ENCODE measurements at places on chromosomes 11 and 22.
A peak's percentile ranks its signal among the peaks of the same experiment; 100 is the strongest.

DNA sequence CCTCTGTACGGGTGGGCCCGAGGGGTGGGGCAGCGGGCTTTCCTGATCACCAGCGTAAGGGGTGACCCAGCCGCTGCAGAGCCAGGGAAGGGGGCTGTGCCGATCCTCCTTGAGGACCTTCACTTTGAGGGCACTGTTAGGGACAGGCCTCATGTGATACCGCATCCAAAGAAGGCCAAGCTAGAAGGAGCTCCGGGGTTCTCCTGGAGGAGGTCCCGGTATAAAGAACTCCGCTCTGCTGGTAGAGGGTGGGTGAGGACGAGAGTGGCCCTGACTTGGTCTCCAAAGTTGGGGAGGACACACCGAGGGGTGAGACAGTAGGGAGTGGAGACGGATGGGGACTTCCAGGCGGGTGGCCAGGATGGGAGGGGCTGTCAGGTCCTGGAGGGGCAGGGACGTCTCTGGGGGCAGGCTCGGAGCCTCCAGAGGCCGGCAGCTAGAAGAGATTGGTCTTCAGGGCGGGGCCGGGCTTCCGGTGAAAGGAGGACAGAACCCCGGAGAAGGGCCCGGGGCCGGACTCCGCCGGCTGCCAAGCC is 4.6 kb downstream of the PHOX2A start:
- DNase-seq, result peak; percentile 45

DNA sequence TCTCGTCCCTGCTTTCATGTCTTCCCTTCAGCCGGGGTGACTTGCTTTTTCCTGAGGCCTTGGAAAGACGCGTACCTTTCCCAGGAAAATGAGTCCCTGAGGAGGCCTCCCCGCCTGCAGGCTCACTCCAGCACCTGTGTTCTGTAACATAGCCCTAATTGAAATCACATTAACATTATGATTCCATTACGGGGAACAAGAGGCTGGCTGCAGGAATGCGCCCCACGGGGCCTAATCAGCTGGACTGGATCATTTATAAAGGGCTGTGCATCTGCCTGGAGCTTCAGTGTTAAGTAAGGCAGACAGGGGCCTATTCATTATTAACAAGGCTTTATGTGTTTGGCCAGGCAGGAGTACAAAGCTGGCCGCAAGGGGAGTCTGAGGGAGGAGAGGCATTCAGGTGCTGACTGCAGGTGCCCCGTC is 41.9 kb upstream of the TSPAN18 start:
- peak; percentile 75 for DNase-seq

DNA sequence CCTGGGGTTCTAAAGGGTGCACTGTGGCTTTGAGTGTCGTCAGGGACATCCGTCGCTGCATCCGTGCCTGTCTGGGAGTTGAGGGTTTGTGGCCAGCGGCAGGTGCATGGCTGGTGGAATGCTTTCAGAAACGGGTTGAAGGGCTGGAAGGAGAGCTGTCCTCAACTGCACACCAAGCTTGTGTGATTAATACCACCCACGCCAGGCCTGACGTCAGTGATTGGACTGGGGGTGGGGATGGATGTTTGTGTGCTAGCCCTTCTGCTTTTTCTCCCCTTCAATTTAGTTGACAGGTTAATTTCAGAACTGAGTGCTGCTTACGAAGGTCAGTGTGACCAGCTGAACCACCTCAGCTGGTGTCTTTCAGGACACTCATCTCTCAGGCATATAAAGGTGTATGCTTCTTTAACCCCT is 3.2 kb upstream of the GAB2 start:
- peak; percentile 41 for DNase-seq

DNA sequence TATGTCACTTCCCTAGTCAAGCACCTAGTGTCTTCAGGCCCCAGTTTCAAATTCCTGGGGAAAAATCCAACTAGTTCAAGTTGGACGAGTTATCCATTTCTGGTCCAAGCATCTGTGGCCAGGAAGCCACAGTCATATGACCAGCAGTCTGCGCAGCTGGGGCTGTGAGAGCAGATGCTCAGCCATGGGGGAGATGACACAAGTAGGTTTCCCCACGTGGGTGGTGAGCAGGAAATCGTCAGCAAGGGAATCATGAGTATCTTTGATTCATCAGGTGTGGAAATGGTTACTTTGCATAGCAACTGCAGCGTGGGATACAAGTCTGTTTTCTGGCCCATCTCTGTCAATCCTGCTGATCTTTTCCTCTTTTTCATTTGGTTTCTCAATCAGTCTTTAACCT is 185.3 kb downstream of the C11orf91 start:
- no peak for DNase-seq

DNA sequence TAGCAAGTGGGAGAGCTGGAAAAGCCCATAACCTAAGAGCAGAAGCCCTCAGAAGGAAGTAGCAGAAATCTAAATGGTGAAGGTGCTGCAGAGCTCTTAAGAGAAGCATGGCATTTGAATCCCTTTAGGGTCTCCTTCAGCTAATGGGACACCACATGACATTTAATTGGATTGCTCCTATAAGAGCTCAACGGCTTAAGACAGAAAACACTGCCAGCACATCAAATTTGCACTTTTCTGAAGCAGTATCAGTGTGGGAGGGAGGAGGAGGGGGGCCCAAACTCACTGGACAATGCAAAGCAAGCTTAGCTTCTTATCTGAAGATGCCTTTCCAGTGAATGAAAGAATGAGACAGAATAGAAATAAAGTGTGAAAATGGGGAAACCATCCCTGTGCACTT is 287.9 kb upstream of the MTNR1B start:
- DNase-seq, result no peak

Measured in retina (tissue), 1 donor.